Activated gamma-delta T cell treated with anti-CD3 and anti-CD28 coated beads, Interleukin-2, amount 50 U/mL, for 16 hours (primary cell): ENCODE measurements at places on chromosomes 2 and 18.

GRCh38 chr18:64405161-64405560 is 256.3 kb upstream of the LINC00305 start:
- DNase-seq: no peak

- no peak for DNase-seq
Observed at GRCh38 chr2:176461098-176461808, 192.0 kb downstream of the MTX2 start.

- DNase-seq: no peak
Observed at GRCh38 chr2:206049392-206049791, 36.6 kb downstream of the INO80D start.

- no peak for DNase-seq
Observed at GRCh38 chr2:42998721-42999120, 206.3 kb upstream of the HAAO start.

DNA sequence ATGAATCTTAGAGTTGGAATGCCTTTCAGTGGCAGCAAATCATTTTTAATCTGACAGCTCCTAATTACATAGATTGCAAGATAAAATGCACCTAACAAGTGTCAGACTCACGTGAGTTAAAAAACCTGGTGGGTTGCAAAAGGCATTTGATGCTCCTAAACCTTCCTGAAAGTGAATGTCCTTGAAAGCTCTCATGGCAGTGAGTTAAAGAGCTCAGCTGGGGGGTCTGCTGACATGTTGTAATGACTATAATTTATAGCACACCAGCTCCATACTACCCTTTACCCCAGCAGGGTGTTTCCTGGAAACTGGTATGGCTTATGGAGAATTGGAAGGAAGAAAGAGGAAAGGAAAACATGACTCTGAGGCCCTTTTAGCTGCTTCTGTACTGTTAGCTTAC is 91.9 kb upstream of the CAVIN2 start:
- DNase-seq: no peak

DNA sequence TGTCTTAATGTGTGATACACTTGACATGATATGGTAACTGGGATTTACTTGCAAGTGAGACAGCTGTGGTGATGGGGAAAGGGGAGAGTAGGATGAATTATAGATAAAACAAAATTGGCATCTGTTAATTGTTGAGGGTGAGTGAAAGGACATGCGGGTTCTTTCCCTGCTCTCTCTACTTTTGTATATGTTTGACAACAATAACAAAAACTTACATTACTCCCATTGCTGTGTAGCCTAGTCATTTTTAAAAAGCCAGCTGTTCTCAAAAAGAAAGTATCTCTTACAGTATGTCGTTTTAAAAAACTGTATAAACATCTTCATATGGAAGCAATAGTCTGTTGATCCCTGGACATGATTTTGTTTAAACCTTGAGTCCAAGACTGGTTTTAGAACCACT is 117.6 kb downstream of the MYO1B start:
- no peak for DNase-seq

DNA sequence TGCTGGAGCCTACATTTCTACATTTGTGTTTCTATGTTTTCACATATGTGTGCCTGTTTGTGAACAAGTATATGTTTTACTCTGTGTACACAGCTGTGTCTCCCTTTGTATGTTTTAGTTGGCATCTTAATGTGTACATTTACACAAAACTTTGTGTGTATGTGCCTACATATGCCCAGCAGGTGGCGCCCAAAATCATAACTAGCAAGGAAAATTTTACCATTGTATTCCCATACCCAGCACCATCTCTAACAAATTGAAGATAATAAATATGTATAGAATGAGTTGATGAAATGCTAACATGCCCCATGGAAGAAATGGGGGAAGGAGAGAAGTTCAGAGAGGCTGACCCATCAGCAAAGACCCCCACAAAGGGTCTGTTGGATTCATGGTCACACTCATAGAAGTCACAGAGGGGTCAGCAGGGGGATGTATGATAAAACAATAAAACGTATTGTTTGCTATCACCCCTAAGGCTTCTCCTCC is 48.1 kb downstream of the PKDCC start:
- peak; percentile 58 for DNase-seq

GRCh38 chr2:144674071-144674470 is 154.2 kb upstream of the ZEB2 start:
- no peak for DNase-seq

DNA sequence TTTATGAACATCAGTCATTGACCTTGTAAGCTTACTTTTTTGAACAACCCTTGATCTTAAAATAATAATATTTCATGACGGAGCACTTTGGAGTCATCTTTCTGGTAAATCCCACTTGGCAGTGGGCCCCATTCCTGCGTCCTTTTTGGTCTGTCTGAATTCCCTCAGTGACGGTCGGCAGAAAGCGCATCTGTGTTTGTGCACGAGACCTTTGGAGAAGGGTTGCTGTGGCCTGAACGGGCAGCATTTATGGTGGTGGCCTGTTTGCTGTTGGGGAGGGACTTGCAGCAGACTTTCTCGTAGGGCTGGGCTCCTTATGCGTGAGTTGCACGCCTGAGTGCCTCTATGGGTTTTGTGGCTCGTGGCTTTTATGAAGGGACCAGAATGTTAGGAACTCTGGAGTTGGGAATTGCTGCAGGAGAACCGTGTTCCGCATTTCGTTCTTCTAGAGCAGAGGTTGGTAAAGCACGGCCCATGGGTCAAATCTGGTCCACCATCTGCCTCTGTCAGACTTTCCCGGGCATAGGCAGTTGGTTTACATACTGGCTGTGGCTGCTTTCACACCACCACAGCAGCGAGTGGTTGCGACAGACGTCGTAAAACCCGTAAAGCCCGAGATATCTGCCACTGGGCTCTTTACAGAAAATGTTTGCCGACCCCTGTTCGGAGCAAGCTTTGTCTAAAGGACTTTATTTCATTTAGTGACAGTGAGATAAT is 30.8 kb downstream of the LPIN1 start:
- no peak for DNase-seq

DNA sequence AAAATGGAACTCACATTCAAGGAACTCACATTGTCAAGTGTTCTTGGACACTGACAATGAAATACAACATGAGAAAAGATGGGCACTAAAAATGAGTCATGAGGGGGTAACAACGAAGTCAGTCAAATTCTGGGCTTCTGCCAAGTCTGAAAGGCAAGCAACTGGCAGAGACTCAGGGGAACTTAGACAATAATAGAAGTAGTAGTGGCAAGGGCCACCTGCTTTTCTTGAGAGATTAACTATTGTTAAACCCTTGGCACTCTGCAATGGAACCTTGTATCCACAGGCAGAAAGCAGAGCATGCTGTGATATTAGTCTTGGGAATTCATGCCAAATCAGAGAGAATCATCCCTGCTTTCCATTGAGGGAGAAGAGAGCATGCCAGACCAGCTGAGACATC is 382.6 kb upstream of the CDH2 start:
- DNase-seq: no peak

DNA sequence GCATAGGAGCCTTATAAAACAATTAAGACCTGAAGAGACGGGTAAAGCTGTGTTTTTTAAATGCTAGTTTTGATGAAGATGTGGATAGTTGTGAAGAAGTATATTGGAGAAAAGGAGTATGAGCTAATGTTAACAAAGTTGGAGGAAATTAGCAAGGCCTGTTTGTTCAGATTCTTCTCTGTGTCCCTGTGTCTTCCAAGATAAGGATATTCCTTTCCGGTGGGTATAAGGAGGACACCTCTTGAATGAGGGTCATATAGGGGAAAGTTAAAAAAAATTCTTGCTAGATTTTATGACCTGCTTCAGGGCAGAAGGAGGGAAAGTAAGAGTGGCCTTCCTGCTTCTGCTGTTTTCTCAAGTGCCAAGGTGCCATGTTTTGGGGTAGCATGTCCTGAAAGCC is 59.0 kb downstream of the CCDC68 start:
- DNase-seq: no peak
